Mesendoderm (in vitro differentiated cells): ENCODE measurements at places on chromosomes 11 and 22.

GRCh38 chr11:65505466-65506289, 6.8 kb downstream of the MALAT1 start:
- peak; percentile 22 for DNase-seq

DNA sequence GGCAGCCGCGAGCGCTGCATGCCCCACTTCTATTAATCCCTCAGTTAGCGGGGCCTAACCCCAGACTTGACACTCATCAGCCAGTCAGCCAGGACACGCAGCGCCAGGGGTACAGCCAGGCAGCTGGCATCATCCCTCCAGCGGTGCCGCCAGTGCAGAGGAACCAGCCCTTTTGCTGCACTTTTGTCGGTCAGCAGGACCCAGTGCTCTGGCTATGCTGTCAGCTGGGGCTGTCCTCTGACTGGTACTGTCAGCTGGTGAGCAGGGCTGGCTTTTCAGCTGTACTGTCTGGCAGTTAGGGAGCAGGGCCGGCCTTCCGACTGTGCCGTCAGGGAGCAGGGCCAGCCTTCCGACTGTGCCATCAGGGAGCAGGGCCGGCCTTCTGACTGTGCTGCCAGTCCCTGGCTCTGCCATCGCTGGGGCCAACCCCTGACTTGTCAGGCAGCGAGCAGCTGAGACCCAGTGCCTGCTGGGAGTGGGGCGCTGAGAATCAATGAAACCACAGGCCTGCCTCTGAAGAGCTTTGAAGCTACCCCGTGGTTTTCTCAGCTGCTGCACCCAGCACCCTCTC, 115.4 kb downstream of the KIAA1671 start:
- no peak for DNase-seq

GRCh38 chr11:1158681-1159487, 1.1 kb downstream of the MUC5AC start:
- no peak for DNase-seq

GRCh38 chr22:26548984-26549383, 36.7 kb upstream of the TFIP11 start:
- DNase-seq: no peak

- peak; percentile 39 for DNase-seq
Measured at GRCh38 chr11:63506876-63507275, 992 bp downstream of the LGALS12 start.

DNA sequence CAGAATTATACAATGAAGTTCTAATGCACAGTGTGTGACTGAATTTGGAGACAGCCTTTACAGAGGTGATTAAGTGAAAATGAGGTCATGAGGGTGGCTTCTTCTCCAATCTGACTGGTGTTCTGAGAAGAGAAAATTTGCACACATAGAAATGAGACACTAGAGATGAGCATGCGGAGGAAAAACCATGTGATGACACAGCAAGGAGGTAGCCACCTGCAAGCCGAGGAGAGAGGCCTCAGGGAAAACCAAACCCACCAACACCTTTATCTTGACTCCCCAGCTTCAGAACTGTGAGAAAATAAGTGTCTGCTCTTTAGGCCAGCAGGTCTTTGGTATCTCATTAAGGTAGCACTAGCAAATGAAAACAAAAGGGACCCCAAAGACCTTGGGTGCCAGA, 93.2 kb downstream of the GGTLC2 start:
- DNase-seq: no peak

- DNase-seq: no peak
Measured at GRCh38 chr11:34251589-34251980, 106.2 kb downstream of the ABTB2 start.

DNA sequence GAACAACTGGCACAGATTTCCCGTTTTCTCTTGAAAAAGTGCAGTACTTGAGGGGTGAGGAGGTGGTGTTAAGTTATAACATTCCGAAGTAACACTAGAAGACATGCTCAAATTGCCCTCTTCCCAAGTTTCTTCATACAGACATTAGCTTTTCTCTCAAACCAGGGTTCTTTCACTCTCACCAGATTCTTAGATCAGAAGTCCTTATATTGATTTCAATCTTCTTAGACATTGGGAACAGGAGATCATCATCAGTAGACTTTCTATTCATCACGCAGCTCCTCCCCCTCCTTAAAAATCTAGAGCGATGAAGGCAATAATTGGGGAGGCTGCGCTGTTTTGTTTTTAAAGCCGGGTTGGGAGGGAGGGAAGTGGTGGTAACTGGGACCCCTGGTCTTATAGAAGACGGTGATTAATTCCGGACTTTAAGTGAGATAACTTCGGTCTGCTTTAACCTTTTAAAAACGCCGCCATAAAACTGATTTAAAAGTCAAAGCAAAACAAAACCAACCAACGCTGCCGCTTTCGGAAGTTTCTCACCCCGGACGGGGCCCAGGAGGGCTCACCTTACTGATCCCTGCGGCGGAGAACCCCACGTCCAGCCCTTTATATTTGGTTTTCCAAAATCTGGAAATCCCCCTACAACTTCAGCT, 665 bp downstream of the USP28 start:
- peak; percentile 49 for DNase-seq

DNA sequence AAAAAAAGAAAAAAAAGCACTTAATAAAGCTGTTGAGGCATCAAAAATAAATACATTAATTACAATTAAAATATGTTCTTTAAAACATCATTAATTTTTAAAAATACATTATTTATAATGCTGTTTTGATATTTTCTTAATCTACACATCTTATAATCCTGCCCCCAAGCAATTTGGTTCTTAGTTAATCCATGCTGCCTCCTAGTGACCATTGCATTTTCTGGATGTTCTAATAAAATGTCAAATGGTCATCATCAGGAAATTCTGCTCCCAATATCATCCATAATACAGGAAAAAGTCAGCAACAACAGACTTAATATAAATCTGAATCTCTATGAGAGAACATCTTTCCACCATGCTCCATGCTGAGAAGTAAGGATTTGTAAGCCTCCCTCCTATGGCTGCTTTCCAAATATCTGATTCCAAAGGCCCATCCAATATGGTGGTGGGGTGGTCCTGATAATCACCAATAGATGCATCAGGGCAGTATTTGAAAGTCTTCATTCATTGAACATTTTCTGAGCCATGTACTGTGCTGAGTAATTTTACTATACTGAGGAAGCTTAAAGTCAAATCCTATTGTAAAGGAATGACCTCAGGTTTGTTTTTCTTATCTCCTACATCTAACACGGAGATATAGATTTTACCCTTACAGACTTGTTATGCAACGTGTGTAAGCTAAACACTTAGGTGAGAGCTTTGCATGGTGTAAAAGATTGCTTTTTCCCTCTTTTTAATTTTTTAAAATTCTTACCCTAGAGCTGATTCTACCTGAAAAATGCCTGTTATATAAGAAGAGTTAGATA, 124.7 kb upstream of the BMAL1 start:
- DNase-seq: peak; percentile 28

DNA sequence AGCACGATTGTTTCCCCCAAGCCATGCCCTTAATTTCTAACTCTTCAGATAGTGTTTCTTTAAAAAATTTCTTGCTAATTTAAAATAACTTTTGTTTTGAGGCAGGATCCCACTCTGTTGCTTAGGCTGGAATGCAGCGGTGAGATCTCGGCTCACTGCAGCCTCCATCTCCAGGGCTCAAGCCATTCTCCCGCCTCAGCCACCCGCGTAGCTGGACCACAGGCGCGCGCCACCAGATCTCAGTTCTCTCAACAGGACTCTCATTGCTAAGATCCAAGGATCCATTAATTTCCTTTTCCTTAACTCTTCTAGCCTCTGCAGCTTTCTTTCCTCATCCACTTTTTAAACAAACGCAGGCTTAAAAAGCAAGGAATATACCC, 327 bp upstream of the MED17 start:
- DNase-seq: no peak

- no peak for DNase-seq
Measured at GRCh38 chr22:44526779-44527126, 28.7 kb upstream of the RTL6 start.

GRCh38 chr22:19970479-19971275, 29.1 kb upstream of the TXNRD2 start:
- DNase-seq: peak; percentile 58

- DNase-seq: peak; percentile 14
Measured at GRCh38 chr11:88115828-88116755, 59.2 kb downstream of the RAB38 start.

DNA sequence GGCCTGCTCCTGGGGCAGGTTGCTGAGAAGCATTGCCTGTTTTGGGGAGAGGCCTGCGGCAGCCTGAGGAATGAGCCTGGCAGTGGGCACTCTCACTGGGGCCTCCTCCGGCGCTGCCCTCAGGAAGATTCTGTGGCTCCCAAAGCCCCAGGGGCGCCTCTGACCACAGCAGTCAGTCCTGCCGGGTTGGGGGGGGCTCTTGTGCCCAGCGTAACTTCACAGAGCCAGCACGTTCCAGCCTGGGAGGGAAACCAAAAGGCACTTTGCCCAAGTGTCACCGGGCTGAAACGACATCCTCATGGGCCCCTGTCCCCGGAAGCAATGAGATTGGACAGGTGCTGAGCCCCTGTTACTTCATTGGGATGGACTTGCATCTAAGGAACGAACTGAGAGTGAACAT, 4.3 kb upstream of the LRP5 start:
- no peak for DNase-seq

DNA sequence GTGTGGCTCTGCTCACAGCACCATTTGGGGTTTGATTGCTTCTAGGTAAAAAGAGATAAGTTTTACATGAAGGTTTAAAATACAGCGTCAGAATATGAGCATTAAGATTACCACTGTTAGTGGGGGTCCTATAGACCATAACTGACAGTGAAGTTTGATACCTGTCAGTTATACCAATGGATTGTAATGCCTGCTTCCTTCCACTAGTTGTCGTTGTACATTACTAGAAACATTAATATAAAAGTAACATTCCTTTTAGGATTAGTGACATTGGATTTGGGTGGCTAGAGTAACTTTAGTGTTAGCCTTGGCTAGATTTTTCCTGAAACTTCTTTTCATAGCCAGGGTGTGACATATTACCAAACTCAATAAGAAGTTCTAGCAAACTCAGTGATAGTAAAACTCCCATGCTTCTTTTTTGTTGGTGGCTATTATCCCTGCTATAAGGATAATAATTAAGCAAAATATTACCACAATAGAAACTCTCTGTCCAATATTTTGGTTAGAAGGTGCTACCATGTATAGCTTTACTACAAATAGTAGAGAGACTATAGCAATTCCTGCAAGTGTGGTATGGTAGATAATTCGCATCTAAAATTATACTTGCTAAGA, 57.1 kb downstream of the FAM181B start:
- no peak for DNase-seq

DNA sequence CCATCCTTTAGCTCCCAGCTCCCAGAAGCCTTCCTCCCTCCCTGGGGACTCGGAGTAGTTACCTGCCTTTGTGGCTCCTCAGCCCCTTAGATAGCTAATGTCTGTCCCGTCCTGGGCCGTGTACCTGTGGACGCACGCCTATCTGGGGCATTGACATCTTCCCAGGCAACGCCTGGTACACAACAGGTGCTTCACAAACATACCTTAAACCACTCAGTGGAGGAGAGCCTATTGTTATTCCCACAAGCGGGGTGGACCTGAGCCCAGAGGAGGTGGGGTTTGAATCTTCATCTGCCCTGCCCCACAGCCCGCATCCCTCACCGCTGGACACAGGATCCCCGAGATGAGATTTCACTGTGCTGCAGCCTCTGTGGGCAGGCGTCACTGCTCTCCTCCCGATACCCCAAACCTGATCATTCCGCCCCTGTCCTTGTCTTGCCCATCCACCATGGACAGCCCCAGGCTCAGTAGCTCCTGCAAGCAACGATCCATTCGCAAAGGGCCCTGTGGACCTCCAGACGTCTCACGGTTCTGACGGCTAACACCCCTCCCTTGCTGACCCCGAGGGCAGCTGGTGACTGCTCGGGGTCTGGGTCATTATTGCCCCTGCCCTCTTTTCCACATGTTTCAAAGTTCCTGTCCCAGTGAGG, 73.8 kb upstream of the SHISAL1 start:
- DNase-seq: no peak

DNA sequence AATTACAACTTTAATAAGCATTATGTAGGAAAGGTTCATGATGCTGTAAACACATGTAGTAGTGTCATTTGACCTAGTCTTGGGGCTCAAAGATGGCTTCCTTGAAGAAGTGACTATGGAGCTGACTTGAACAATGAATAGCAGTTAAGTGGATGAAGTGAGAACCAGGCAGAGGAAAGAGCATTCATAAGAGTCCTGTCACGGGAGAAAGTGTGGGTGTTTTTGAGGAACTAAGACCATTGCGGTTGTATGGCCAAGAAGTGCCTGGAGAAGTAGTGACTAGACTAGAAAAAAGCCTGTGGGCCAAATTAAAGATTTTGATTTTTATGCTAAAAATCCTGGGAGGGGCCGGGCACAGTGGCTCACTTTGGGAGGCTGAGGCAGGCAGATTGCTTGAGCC, 7.2 kb upstream of the IL18BP start:
- no peak for DNase-seq

GRCh38 chr11:64724863-64725532, 2.0 kb upstream of the NRXN2 start:
- DNase-seq: no peak

DNA sequence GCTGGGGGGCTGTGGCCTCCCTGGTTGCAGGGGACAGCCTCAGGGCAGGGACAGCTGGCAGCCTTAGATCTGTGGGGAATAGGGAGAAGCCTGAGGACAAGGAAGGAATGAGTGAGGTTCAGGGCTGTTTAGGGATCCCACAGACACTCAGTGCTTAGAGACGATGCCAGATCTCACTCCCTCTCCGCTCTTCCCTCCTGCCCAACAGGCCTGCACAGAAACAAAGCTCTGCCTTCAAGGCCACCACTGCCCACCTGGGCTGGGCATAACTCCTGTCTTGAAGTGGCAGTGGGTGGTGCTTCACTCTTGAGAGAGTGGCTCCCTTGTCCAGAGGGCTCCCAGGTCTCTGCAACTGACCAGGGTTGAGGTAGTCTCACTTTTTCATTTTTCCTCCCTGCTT, 13.1 kb upstream of the CENATAC start:
- no peak for DNase-seq

DNA sequence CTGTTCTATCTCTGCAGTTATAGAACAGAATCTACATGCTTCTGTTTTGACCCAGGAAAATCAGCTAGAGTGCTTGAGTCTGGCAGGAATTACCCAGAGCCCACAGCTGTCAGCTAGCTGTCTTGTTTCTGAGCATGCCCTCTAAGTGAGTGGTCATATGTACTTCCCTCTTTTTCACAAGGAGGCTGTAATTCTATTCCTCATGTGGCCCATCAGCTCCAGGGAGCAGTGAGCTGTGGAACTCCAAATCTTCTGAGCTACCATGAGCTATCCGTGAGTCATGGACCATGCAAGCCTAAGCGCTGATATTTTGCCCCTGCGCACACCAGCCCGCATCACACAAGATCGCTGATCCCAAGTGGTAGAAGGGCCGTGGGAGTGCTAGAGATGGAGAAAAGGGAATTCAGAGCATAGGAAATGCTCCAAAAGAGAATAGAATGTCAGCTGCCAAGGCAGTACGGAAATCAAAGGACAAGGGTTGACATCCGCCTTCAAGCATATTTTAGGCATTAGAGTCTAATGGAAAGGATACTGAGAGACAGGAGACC, 5.4 kb downstream of the FJX1 start:
- DNase-seq: no peak

GRCh38 chr22:24156141-24156912, 25.0 kb upstream of the SUSD2 start:
- no peak for DNase-seq
